ENCODE measurements at places on chromosomes 6 and 20.
A peak's percentile ranks its signal among the peaks of the same experiment; 100 is the strongest.

- DNase-seq = no peak
Observed at GRCh38 chr6:144341831-144342527, 56.8 kb downstream of the UTRN start.

DNA sequence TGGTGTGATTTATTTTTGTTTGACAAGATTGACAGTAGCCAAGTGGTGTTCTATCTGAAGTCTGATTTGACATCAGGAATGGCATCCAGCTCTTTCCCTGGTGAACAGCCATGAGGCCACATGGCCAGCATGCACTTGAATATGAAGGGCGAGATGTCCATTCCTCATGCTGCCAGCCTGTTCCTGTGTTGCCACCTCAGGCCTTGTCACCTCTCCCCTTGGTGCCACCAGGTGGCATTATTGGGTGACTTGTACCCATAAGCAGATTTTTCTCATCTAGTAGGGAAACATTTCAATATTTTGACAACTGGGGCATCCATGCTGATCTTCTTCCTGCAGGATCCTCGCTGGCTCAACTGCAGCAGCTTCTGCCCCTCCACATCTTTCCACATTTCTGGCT lies 199.1 kb downstream of the ERMARD start:
- DNase-seq = no peak

GRCh38 chr6:26230351-26230750 lies 134.6 kb upstream of the BTN3A2 start:
- no peak for DNase-seq

- DNase-seq = no peak
Observed at GRCh38 chr20:62202676-62203377, 17.3 kb downstream of the HRH3 start.

GRCh38 chr6:111445861-111446267 lies 37.2 kb downstream of the REV3L start:
- DNase-seq = no peak

- DNase-seq = peak; percentile 83
Observed at GRCh38 chr20:40551125-40551530, 137.9 kb downstream of the MAFB start.

DNA sequence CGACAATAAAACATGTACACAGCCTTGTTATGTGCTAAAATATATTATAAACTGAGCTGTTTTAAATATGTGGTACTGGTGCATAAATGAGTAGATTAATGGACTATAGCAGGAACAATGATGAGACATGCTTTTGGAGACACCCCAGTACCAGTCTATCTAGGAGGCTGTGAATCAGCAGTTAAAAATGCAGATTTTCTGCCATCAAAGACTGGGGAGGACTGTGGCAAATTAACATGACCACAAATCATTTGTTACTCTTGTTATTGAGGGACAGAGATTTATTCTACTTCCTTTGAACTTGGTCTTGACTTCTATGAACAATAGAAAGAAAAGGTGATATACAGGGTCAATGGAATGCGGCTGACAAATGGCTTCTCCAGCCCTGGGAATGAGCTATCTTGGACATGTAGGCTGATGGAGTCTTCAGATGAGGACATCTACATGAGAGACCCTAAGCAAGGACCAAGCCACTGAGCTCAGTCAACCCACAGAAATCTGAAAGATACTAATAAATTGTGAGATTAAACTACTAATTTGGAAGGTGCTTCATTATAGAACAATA lies 551.7 kb upstream of the GJE1 start:
- DNase-seq = no peak

- no peak for DNase-seq
Observed at GRCh38 chr6:82419132-82419581, 55.5 kb downstream of the TPBG start.

All from large intestine (tissue), 12 donors.